Bone marrow (tissue), 2 donors: ENCODE measurements at places on chromosomes 5 and 9.

- DNase-seq, result no peak
These were observed 10.0 kb downstream of the OTULINL start for GRCh38 chr5:14591548-14591947.

- no peak for DNase-seq
These were observed 136.7 kb downstream of the NUDT12 start for GRCh38 chr5:103425686-103426454.

- DNase-seq, result no peak
These were observed 69.9 kb downstream of the INSYN2B start for GRCh38 chr5:169910393-169910792.

DNA sequence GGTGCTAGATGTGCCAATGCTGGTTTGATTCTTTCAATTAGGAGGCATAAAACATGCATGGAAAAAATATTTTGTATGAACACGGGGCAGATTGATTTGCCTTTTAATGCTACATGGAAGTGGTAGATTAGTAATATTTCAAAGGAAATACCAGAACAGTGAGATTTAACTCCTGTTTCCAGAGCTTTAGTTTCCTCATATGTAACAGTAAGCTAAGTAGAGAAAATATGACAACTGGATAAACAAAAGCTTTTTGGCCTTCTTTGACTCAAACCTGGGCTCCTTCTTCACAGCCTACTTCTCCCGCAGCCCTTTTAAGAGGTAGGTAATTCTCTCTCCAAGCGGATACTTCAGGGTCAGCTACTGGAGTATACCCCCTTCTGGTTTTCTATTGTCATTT lies 254.2 kb upstream of the TRPC7 start:
- no peak for DNase-seq

DNA sequence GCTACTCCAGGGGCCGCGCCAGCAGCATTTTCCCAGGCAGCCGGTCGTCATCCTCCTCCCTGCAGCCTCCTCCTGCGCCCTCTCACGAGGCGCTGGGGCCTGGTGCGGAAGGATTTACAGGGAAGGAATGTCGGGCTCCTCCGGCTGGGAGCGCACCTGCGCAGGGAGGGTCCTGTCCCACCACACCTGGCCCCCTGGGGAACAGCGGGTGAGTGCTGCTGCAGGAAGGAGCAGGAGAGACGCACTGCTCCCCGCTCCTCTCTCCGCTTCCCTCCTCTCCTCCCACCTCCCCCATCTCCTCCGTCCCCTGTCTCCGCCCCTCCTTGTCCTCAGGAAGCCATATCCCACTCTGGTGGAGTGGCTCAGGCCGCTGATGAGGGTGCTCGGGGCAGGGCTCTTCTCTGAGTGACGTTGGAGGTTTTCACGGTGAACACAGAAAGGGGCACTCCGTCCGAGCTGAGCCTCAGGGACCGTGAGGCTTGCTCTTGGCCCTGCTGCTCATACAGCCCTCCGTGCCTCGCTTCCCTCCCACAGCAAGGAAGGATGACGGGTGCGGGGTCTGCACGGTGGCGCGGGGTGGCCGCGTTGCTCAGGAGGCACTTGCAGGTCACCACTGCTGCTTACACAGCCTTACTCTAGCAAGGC lies 31.3 kb downstream of the IRX4 start:
- no peak for DNase-seq

DNA sequence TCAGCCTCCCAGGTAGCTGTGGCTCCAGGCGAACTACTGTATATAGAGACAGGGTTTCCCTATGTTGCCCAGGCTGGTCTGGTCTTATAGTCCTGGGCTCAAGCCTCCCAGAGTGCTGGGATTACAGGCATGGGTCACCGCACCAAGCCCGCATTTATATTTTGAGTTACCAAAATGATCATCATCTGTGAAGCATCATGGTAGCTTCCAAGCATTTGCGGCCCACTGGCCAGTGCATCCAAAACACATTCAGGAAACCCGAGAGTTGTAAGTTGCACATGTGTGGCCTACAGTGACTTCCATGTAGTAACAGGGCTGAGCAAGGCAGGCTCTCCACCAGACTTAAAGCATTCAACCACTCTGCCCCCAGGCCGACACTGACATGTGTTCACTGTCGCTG lies 2.3 kb downstream of the BRD3OS start:
- DNase-seq, result no peak

- no peak for DNase-seq
These were observed 14.3 kb upstream of the SIL1 start for GRCh38 chr5:139212486-139212885.

DNA sequence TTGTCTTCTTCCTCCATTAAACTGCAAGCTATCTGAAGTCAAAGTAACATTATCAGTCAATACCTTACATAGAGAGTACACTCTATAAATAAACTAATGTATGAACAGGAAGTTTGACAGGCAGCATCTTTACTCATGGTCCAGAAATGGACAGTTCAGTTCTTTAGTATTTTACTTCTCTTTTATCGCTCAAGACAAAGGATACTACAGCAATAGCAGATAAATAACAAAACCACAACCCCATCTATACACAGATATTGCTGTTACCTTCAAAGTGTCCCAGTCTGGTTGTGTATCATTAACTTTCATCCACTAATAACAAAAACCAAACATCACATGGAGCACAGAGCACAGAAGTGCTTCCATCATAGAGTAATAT lies 46.4 kb downstream of the SEMA5A start:
- DNase-seq, result no peak

DNA sequence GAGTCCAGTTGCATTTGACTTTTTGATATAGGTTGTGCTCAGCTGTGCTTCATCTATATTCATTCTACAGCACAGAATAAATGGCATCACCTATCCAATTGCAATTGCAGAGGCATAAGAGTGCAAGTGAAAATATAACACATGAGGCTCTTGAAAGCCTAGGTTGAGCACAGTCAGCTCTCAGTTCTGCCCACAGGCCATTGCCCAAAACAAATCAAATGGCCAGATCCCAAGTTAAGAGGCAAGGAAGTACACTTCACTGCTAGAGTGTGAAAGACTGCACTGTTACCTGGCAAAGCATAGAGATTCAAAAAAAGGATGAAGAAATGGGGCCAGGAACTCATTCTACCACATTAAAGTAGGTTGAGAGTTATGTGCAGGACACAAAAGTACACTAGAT lies 305.5 kb upstream of the SEMA6A start:
- DNase-seq, result no peak

DNA sequence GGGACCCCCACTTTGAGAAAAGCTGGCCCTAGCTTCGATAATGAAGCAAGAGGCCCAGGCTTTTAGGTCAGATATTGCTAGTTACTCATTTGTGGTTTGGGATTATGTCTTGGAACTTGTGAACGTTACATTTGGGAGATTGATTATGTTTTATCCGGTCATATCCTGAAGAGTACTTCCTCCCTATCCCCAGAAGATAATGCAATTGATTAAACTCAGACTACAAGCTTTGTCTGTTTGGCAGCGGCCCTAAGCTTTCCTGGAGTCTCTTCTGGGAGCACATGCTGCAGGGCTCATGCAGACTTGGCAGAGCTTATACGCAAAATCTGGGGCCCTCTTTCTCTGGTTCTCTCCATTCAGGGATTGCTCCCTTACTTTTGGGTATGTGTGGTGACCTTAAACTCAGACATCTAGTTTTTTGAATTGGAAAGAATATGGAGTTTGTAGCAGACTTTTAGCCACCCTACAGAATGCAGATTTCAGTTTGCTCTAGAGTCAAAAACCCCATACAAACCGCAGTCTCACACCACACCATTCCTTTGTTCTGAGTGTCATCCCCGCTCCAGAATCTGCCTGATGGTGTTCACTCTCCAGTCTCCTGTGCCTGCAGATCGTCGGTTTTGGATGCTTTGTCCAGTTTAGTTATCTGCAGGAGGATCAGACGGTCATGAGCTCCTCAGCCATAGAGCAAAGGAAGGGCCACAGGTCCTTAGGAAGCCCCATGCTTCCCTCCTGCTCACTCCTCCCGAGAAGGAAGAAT lies 449.5 kb upstream of the TRPC7 start:
- no peak for DNase-seq

GRCh38 chr9:87259543-87260518 lies 237.8 kb upstream of the DAPK1 start:
- DNase-seq, result no peak

- no peak for DNase-seq
These were observed 86.5 kb downstream of the ANGPTL2 start for GRCh38 chr9:127035948-127036347.

DNA sequence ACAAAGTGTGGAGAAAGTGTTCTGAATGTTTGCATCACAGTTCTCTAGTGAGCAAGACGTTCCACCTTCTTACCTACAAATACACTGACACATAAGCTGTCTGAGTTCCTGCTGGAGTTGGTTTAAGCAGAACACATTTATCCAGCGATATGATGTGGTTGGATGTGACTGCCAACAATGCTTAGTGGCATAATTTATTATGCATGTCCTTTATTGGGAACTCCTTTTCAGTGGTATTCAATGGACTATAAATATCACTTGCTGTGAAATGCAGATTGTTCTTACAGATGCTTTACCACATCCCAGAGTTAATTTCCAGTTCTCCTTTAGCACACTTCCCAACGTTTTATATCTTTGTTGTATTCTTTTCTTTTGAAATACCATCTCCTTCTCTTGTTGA lies 222.2 kb downstream of the LURAP1L start:
- DNase-seq, result no peak
